Activated CD4-positive, alpha-beta memory T cell treated with anti-CD3 and anti-CD28 coated beads for 36 hours (primary cell): ENCODE measurements at places on chromosomes 5 and 9. TPM values are rescaled to one million over a fixed set of nuclear protein-coding genes. Genes with fewer than 3 reads are reported as not detected.

CDKN2B-AS1 gene
- total RNA-seq: 0.59 TPM

SLC6A7 gene
- not detected for total RNA-seq

CDH9 gene
- not detected for total RNA-seq

DNA sequence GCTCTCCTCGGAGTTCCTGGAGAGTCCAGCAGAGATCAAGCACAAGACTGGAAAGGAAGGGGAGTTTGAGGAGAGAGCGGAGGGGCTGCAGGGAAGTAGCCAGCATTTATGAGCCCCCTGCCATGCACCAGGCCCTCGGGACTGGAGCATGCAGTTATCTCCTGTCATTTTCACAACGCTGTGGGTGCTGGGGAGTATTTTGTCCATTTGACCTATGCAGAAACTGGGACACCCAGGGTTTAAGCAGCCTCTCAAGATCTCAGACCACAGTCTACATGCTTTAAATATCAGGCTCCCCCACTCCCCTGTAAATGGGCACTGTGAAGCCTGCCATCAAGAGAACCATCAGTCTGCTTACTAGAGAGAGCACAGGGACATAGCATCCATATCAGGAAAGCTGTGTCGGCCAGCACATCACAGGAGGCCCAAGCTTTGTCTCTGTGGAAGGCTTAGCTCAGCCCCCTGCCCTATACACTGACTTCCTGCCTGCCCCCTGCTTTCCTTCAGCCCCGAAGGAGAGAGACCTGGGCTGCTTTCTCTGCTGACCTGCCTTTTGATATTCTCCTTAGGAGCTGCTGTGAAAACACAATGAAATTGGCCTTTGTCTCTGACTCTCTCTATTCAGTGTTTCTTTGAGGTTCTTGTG, 7.3 kb downstream of the FOXI1 start:
- DNase-seq: no peak

DNA sequence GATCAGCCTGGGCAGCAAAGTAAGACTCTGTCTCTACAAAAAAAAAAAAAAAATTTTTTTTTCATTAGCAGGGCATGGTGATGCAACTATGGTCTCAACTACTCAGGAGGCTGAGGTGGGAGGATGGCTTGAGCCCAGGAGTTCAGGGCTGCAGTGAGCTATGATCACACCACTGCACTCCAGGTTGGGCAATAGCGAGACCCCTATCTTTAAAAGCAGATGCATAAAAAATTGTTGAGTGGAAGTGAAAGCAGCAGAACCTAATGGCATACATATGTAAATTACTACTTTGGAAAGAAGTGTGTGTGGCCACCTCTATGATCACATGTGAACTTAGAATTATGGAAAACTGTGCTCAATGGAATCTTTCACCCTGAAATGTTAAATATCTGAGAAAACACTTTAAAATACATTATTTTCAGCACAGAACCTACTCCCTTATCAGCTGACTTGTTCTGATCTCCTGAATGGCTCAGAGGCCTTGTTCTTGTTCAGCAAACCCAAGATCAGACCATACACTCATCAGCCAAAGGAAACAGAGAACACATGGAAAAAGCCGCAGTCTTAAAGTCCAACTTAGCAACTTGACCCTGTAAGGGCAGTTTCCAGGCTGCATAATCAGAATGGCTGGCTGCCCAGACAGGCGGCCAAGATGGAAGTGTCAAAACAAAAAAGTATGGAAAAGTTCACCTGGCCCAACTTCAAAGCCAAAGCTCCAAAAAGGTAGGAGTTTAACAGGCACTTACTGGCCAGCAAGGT, 56.5 kb downstream of the SIL1 start:
- no peak for DNase-seq

DNA sequence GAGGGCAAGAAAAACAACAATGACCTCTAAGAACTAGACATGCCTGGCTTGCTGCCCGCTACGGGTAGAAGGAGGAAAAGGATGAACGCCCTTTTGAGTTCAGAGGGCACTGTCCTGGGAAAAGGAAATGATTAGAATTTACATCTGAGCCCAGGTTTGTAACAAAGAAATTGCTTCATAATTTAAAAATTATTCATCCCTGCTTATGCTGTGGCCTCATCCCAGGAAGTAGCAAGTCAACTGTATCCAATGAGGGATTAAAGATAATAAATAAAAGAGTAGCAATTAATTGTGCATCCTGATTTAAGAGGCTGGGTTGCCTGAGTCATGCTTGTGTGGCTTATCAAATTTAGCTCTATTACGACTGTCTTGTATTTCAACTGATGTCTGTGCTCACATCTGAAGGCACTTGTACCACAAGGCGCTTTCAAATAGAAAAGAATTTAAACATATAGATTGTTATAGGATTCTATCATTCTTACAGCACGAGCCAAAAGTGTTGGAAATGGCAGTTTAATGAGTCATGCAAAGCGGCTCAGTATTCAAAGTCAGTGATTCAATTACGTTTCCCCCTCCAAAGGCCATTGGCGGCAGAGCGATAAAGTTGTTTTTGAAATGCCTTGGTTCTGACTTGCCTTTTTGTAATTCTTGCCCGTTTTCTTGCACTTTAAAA, 40.0 kb upstream of the DMRT1 start:
- DNase-seq: no peak

DNA sequence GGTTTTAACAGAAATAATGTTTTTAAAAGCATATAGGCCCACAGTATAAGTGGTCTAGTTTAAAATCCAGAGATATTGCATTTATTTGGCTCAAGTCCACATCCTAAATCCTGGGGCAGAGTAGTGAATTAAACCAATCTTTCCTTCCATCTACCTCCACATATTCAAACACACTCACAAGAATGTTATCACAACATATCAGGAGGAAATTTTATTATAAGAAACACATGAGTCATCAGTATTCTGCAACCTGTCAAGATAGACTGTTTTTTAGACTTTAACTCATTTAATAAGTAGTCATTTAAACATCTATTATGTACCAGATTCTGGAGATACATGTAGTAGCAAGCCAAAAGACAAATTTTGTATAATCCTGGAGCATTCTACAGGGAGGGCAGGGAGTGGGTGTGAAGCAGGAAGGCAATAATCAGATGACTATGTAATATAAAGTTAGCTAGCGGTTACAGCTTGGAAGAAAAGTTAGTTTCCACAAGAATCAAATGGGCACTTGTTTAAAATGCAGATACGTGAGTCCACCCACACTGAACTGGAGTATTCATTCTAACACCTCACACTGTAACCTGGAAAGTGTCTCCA, 187.3 kb upstream of the PIK3R1 start:
- no peak for DNase-seq

GRCh38 chr9:130815242-130815808, 19.7 kb upstream of the ABL1 start:
- no peak for DNase-seq
